ENCODE measurements at places on chromosomes 12 and 14.

DNA sequence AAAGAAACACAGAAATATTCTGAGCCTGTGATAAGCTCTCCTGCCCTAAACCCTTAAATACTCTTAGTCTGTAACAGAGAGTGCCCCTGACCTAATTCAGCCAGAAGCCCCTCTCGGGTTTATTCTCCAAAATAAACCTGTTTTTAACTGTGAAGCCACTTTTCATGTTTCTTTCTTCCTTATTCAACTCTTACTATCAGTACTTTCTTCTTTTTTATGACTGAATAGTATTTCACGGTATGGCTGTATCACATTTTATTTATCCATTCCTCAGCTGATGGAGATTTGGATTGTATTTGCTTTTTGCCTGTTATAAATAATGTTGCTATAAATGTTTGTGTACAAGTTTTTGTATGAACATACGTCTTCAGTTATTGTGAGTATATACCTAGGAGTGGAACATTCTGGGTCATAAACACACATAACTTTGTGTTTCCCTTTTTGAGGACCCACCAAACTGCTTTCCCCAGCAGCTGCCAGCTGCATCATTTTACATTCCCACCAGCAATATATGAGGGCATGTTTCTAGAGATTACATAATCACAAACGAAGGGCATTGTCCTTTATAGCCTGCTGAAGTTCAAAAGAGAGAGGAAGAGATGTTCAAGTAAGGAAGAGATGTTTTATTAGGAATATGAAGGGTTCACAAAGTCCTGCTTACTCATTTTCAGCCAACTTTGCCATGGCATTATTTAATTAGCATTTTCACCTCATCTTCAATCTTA, 199.4 kb upstream of the NUDT4 start:
- no peak for DNase-seq

DNA sequence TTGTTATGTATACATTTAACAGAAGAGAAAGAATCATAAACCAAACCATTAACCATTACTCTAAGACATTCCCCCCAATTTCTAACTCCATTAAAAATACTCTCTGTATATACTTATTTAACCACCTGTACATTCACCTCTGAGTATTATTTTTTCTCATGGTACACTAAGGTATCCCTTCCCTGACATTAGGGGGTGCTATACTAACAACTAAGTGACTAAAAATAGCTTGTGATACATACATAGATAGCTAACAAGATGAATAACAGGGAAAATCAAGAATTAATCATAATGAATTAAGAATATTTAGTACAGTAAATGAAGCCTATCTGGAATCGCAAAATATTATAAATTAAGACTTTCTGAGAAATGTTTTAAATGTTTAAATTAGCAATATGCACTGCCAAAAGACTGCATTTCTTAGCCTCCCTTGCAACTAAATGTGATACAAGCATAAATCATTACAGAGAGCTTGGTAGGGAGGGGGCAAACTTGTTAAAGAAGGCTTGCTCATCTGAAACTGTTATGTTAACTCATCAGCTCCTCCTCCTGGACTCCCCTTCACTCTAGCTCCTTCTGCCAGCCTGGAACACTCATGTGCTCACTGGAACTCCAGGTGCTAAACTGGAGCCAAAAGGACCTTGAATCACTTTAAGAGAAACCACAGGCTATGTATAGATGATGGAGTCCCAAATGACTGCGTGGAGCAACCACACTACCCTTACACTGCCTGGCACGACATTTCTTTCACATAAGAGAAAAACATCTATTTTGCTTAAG, 14.9 kb downstream of the C2CD5 start:
- DNase-seq, result no peak

DNA sequence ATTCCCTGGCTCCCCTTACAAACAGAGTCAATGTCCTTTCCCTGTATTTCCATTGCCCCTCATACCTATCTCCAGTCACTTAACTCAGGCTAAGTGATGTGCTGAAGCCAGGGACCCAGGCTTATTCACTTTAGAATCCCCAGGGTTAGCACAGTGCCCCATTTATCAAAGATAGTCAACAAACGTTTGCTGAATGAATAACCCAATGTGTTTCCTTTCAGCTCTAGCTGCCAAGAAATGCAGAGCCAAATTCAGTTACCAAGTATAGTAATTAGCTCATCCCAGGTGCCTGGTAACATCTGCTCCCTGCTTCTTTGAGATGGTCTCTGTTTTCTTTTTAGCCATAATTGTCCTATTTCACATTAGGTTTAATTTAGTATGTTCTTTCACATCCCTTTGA, 189.5 kb downstream of the PHLDA1 start:
- no peak for DNase-seq

DNA sequence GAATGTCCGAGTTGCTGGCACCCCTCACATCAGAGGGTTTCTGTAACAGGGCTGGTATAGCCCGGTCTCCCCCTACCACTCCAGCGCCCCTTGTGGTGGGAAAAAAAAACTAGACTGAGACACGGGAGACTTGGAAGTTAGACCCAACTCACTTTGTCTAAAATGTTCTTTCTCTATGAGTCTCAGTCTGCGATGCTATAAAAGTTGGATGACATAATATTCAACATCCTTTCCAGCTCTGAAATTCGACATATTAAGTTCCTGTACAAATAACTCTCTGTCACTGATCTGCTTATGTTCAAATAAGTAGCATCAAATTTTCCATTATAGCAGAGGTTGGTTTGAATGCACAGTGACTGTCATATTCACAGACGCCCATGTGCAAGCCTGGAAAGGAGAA, 25.7 kb upstream of the TC2N start:
- no peak for DNase-seq

GRCh38 chr14:96156804-96157760, 47.6 kb upstream of the BDKRB2 start:
- no peak for DNase-seq

DNA sequence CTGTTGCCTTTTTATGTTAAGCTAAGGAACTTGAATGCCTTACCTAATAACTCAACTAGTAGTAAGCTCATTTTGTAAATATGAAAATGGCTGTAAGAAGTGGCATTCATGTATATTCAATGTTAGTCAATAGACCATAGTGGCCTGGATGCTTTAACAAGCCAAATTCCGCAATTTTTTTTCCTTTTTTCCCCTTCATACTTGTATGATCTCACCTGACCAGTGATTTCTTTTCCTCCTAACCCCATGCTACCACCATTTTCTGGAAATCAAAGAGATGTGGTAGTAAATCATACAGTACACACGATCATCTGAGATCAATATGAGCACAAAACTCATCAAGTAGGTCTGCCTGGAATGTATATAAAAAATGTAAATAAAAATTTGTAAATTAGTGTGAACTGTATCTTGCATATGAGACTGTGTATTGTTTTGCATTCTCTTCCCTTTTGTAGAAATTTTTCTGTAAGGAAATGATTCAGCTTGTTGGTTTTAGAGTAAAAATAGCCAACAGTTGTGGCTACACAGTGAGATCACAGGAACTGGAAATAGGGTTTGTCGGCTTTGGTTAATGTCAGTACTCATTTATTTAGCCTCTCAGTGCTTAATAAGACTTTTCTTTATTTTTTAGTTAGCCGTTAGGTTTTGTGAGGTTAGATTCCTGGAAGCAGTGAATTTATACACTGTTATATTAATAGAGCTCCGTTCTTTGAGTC, 62.5 kb downstream of the ETNK1 start:
- DNase-seq, result no peak

DNA sequence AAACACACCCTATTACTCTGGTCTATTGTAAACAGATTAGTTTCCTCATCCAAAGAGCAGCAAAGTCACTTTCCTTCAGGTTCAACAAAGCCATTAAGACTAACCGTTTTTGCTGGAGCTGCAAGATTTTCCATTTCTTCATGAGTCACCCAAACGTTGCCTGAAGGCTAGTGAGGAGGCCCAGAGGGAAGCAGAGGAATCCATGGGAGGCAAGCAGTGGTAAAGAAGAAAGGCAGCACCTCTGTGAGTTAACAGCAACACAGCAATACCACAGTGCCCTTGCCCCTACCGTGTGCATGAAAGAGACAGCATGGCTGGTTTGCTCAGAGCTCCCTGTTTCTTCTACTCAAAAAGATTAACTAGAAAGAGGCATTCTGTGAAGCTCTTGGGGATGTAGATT, 206.3 kb downstream of the ACSS3 start:
- DNase-seq, result no peak

DNA sequence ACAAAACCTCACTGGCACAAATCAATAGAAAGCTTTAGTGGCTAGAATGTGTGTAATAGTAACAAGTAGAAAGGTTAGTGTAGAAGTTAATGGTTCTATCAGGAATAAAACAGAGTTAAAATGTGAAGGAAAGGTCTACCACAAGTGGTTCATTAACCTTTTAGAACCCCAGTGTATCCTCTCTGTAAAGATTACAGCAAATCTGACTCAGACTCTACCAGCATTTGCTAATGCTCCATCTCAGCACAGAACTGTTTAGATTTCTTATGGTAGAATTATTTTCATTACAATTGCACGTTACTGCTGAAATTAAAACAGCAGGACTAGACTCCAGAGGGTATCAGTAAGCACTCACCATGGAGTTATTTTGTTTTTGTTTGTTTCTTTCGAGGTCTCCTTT, 609.0 kb upstream of the LMO3 start:
- DNase-seq, result no peak

DNA sequence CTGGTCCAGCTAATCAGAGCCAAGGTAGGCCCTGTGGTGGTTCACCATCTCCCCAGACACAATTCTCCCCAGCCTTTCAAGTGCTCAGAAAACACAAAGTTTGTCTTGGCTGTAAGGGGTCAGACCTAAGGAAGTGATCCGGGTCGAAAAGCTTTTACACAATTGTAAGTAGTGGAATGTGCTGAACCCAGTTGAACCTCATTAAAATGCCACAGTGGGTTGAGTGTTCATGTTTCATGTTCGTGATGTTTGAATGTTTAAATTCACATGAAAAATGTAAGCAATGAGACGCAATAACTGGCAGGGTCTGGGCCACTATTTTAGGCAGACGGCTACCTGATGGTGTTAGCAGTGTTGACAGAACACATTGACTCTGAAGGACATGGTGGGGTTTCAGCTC, 60.9 kb upstream of the JDP2 start:
- no peak for DNase-seq

Measured in cortex of kidney (tissue), 1 donor.